ENCODE measurements at places on chromosomes 7 and 10.

DNA sequence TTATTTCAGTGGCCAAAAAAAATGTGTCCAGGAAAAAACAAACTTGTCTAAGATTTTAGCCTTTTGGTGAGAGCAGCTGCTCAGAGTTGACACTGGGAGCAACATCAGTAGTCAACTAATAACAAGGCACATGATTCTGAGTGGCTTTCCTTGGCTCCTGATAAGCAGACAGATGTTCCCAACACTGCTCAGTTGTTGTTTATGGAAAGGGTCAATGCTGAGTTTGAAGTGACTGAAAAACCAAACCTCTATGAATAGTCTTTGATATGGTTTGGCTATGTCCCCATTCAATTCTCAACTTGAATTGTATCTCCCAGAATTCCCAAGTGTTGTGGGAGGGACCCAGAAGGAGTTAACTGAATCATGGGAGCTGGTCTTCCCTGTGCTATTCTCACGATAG lies 12.3 kb downstream of the DYDC1 start:
- no peak for DNase-seq

GRCh38 chr10:15035385-15036301 lies 8.1 kb upstream of the OLAH start:
- DNase-seq: peak; percentile 7

- no peak for DNase-seq
These were observed 94.5 kb downstream of the ITGA8 start for GRCh38 chr10:15625261-15625660.

DNA sequence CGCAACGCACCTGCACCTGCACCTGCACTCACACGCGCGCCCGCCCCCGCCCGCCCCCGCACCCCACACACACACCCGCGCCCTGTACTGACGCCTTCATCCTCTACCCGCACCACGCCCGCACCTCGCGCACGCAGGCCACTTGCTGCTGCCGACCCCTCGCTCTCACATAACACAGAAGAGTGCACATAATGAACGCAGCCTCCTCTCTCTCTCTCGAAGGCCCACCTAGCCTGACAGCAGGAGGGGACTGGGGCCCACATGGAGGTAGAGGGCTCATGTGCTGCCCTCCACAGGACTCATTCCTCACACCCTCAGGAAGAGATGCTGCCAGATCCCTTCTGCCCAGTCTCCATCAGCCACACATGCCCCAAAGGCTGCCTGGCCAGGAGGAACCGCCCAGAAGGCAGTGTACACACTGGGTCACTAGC lies 432 bp upstream of the CAMK2B start:
- DNase-seq: no peak

DNA sequence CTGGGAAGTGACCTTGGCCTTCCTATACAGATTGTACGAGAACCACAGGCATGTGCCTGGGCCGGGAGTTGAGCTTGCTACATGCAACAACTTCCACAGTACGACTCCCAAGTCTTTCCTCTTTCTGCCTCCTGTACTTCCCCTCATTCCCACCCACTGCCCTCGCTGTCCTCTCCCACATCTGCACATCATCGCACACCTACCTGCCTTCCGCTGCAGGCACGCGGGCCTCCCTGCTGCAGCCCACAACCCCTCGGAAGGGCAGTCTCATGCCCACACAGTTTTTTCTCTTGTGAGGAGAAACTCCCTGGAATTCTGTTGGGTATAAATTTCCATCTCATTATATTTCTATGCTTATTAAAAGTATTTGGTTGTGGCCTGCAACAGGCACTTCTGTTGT lies 117.2 kb downstream of the ACTR3B start:
- DNase-seq: no peak

GRCh38 chr10:15821046-15821683 lies 39.1 kb downstream of the MINDY3 start:
- no peak for DNase-seq

GRCh38 chr10:35386594-35387174 lies 50.4 kb downstream of the CCNY start:
- no peak for DNase-seq

DNA sequence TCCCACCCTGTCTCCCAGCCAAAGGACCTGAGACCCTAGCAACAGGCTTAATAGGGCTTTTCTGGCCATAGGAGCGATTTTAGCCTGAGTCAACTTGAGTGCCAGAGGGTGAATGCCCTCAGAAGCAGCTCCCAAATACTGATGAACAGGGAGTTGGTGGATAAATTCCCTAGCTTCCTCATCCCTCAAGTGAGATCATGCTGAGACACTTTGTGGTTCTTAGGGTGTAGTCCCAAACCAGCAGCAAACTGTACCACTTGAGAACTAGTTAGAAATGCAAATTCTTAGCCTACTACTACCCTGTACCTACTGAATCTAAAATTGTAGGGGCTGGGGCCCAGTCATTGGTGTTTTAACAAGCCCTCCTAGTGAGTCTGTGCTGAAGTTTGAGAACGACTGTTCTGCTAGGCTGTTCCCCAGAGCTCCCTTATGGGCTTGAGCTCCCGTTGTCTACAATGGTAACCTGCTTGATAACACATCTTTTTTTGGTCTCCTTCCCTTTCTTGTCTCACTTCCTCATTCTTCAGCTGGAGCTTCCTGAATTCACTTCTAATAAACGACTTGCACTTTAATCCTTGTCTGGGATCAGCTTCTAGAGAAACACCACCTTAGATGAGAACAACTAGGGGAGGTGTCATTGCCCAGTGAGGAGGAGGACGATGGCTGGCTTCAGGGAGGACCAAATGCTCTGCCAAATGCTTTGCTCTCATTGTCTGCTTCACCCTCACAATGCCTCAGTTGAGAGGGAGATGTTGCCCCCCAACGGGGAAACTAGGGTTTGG lies 18.2 kb upstream of the CDH23 start:
- DNase-seq: no peak

DNA sequence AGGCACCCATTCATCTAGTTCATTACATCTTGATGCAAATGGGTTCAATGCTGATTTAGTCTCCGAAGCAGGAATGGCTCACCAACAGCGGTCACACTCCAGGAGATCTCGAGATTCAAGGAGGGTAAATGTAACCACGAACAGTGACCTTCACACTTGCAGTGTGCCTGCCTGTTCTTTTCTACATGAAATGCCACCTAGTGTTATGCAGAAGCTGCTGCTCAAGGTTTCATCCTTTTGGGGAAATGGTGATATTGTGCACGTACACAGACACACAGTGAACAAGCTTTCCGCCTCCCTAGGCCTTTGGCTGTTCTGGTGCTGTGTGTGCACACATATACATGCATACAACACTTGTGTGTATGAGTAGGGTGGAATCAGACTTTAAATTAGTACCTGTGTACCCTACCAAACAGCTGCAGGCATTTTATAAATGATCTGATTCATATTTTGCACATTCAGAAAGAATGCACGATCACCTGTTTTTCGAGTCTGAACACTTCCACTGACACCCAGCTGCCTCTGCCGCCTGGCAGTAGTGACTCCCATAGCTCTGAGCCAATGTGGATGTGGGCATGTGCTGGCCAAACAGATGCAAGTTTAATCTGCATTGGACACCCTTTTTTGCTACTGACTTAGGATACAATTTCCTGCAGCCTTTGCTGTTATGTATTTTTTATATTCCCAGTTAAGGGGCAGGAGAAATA lies 100.5 kb downstream of the TACC2 start:
- no peak for DNase-seq

- DNase-seq: no peak
These were observed 25.8 kb upstream of the EEPD1 start for GRCh38 chr7:36127075-36127740.

- no peak for DNase-seq
These were observed 73.2 kb upstream of the PDK4 start for GRCh38 chr7:95669513-95669912.

GRCh38 chr7:89593125-89593524 lies 561.1 kb upstream of the STEAP1 start:
- DNase-seq: no peak

DNA sequence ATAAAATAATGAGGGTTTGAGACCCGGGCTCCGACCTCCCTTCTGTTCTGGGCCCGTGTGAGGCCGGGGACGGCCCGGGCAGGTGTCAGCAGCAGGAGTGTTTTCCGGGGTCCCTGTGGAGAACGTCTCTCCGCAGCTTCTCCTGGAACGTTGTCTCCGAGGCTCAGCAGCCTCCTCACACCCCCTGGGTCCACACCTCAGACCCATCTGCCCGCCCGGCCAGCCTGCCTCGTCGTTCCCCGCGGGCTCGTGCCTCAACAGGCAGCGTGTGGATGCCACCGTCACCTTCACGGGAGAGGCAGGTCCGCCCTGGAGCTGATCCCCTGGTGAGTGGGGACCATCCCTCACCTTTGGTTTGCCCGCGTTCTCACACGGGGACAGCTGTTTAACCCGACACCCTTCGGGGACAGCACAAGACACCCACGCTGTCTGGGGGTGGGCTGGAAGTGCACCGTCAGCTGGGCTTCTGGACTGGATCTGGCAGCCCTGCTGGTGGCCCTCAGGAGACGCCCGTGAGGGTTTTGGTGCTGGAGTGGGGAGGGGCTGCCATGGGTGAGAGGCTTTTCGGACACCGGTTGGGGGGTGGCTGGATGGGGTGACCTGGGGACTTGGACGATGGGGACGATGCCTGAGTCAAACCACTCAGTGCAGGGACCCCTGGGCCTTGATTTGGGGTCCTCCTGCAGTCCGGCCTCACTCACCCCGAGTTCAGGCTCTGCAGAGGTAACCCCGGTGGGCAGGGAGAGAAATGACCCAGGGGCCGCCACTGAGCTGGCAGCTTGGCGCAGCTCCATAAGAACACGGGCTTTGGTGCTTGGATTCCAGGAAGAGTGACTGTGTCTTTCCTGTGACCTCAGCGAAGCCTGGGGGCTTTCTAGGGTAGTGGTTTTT lies 131.7 kb downstream of the DNAJB6 start:
- no peak for DNase-seq

DNA sequence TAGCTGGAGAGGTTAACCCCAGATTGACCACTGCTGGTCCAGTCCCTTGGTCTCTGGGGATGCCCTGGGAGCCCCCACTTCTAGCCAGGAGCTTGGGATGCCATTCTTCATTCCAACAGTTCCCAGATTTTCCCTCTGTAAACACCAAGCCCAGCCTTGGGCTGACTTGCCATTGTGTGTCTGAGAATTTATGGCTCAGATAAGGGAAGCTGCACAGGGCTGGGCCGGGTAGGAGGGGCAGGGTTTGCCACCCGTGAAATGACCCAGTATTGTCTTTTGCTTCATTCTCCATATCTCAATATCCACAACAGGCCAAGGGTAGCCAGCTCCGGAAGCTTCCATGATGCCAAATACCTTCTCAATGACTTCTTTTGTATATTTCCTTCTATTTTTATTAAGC lies 32.1 kb downstream of the AFAP1L2 start:
- no peak for DNase-seq

DNA sequence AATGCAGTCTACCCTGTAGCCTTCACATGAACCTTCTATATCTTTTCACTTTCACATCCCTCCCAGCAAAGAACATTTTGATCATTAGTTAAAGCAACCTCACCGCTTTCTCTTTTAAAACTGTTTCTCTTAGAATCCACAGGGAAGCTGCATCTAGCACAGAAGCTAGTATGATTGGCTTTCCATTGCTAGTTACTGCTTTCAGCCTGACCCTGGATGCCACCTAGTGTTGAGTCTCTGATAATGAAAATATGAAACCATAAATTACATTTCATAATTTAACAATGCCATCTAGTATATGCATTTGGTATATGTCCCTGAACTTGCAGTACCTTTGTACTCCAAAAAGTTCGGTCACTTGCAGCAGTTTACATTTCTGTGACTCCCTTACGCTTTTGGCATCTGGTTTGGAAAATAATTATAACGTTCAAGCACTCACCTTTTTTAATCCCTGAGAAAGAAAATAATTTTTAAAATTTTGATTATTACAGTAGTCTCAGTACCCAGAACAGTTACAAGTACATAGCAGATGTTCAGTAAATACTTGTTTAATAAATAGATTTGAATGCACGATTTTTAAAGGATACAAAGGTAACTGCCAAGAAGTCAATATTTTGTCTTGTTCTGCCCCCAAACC lies 22.7 kb downstream of the CISD1 start:
- DNase-seq: no peak

DNA sequence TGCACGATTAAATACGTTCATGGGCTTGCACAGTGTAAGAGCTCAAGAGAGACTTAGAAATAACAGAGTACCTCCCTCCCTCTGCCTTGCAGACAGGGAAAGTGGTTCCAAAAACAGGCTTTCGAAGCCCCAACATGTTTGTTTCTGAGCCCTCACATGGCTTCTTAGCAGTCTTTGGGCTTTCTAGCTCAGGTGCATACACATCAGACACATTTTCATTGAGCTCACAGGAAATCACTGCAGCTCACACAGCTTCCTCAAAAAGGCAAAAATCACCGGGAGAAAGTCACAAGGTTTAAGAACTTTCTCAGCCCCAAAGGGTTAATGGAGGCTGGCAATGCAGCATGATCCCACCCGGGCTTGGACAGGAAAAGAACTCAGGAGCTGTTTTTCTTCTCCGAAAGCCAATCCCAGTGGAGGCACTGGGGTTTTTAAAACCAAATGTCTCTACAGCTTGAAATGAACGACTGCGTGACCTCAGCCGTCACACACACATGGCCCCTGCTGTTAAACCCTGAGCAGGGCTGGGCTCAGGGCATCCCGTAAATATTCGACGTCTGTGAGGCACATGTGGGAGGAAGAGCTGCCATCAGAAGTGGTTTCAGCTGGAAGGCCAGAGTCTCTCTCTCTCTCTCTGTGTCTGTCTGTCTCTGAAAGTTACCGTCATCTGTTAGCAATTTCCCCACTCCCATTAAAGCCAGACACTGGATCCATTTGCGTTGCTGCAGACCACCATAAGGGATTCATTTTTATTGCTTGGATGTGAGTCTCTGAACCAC lies 69.7 kb downstream of the CALML3 start:
- DNase-seq: no peak

GRCh38 chr10:116007256-116007891 lies 265.6 kb downstream of the GFRA1 start:
- DNase-seq: no peak

DNA sequence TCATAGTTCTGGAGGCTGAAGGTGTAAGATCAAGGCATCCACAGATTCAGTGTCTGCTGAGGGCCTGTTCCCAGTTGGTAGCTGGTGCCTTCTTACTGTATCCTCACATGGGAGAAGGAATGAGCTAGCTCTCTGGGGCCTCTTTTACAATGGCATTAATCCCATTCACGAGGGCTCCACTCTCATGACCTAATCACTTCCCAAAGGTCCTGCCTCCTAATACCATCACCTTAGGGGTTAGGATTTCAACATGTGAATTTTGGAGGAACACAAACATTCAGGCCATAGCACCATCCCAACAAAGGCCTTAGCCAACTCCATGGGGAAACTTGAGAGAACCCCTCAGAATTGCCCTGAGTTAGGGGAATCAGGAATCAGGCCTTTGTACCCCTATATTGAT lies 66.1 kb upstream of the CREB5 start:
- DNase-seq: no peak

- no peak for DNase-seq
These were observed 35.2 kb upstream of the BMPER start for GRCh38 chr7:33870120-33870519.

All from hypothalamus (tissue), 51 donors.